ENCODE measurements at places on chromosomes 3 and 15. TPM values are rescaled to one million over a fixed set of nuclear protein-coding genes. Genes with fewer than 3 reads are reported as not detected.

The XCR1 gene
- not detected for total RNA-seq

The SLC9C1 gene
- not detected for total RNA-seq

The GPR176 gene
- total RNA-seq: 5.5 TPM

The CILP gene
- 22.5 TPM for total RNA-seq

The NLGN1 gene
- total RNA-seq: 10.3 TPM

The EXD1 gene
- total RNA-seq: not detected

The NEK10 gene
- 8.3 TPM for total RNA-seq

The CDHR4 gene
- total RNA-seq: 0.41 TPM

The CAMK1 gene
- total RNA-seq: 19.1 TPM

The CX3CR1 gene
- 1.1 TPM for total RNA-seq

The UBL7 gene
- total RNA-seq: 35.6 TPM

The GOLGA6A gene
- total RNA-seq: not detected

The SERPINI2 gene
- not detected for total RNA-seq

The COL6A5 gene
- total RNA-seq: 1.7 TPM

The NR2E3 gene
- 0.41 TPM for total RNA-seq

The NCBP2 gene
- 49.9 TPM for total RNA-seq

The EPHB3 gene
- total RNA-seq: 2.0 TPM

The SKOR1 gene
- 0.35 TPM for total RNA-seq

The HRH1 gene
- total RNA-seq: 1.8 TPM

The CHAC1 gene
- 1.4 TPM for total RNA-seq

The ITPKA gene
- 1.3 TPM for total RNA-seq

The PLA2G4D gene
- total RNA-seq: not detected

The GOLGA8R gene
- total RNA-seq: 5.3 TPM

The MUC20 gene
- 1.5 TPM for total RNA-seq

The ZNF280D gene
- 70.9 TPM for total RNA-seq

The ATRIP gene
- total RNA-seq: 6.8 TPM

The ITIH1 gene
- total RNA-seq: not detected

The SLC12A1 gene
- 0.41 TPM for total RNA-seq

The SAMMSON gene
- 0.62 TPM for total RNA-seq

The GPR149 gene
- total RNA-seq: not detected

The CCR3 gene
- not detected for total RNA-seq

The ITGB5 gene
- 106 TPM for total RNA-seq

The CERS3 gene
- not detected for total RNA-seq

The REC114 gene
- total RNA-seq: not detected

The DALRD3 gene
- 13.8 TPM for total RNA-seq

The SLC24A5 gene
- 0.29 TPM for total RNA-seq

The HACL1 gene
- total RNA-seq: 23.4 TPM

The C3orf49 gene
- total RNA-seq: not detected

The LINGO1 gene
- 9.6 TPM for total RNA-seq

The CCR9 gene
- not detected for total RNA-seq

The AAGAB gene
- 39.4 TPM for total RNA-seq

The HAPLN3 gene
- 17.9 TPM for total RNA-seq

The BTLA gene
- total RNA-seq: not detected

The KCNAB1 gene
- 1.3 TPM for total RNA-seq

The CACNA2D2 gene
- total RNA-seq: 5.3 TPM

The RETNLB gene
- total RNA-seq: not detected

The LYZL4 gene
- total RNA-seq: not detected

The TMEM108 gene
- not detected for total RNA-seq

The ZNF710 gene
- 11.0 TPM for total RNA-seq

The WDR93 gene
- total RNA-seq: not detected

The GOLIM4 gene
- 24.1 TPM for total RNA-seq

The SENP5 gene
- total RNA-seq: 68.6 TPM

The PLSCR5 gene
- not detected for total RNA-seq

The STXBP5L gene
- 2.6 TPM for total RNA-seq

The MNS1 gene
- total RNA-seq: 6.7 TPM

The STRIT1 gene
- total RNA-seq: not detected

The PTH1R gene
- total RNA-seq: 29.9 TPM
